ENCODE measurements at places on chromosomes 1 and 21.

GRCh38 chr1:91885213-91885715, 687 bp downstream of the TGFBR3 start:
- DNase-seq: no peak

- DNase-seq: no peak
These were observed 12.2 kb upstream of the PADI6 start for GRCh38 chr1:17359808-17360207.

DNA sequence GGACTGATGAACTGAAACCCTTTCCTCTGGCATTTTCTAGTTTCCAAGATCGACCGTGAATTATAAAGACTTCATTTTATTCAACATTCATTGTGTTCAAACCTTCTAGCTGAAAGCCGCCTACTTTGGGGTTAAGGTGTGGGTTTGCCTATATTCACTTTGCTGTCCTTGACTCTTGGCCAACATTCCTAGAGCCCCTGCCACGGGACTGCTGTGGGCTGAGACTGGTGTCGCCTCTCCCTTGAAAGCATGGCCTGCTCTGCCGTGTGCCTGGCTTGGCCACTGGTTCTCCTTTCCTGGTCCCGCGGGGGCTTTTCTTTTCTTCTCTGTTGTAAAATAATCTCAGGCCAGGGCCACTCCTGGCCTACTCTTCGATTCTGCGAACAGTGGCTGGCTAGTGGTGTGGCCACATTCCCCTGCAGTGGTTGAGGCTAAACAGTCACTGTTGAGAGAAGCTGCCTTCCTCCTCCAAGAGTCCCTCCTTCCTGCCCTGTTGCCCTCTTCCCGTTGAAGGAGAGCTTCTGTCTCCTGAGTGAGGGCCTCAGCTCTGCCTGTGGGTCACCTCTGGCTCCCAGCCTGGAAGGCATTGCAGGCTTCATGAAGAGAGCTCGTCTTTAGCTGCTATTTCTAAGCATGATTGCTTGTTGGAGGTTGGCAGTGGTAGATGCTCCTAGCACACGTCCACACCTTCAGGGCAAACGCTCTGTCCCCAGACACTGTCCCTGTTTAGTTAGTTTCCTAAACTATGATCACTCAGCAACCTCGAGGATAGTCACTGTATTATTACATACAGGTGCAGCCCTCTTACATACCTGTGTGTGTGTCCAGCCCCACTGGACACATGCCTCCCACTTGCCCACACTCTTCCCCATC, 80.5 kb downstream of the GALNT2 start:
- DNase-seq: no peak

DNA sequence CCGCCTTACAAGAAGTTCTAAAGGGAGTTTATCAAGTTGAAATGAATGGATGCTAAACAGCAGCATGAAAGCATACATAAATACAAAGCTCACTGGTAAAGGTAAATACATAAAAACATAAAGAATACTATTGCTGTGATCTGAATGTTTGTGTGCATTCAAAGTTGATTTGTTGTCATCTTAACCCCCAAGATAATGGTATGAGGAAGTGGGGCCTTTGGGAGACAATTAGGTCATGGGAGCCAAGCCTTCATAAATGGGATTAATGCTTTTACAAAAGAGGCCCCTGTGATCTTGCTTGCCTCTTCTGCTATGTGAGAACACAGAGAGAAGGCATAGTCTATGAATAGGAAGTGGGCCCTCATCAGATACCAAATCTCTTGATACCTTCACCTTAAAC, 209.0 kb upstream of the SAMSN1 start:
- DNase-seq: no peak

- no peak for DNase-seq
These were observed 66.0 kb upstream of the CR1L start for GRCh38 chr1:207578796-207579435.

- no peak for DNase-seq
These were observed 498.1 kb downstream of the LMO4 start for GRCh38 chr1:87826681-87827251.

GRCh38 chr1:28083876-28084275, 4.5 kb downstream of the EYA3 start:
- no peak for DNase-seq

DNA sequence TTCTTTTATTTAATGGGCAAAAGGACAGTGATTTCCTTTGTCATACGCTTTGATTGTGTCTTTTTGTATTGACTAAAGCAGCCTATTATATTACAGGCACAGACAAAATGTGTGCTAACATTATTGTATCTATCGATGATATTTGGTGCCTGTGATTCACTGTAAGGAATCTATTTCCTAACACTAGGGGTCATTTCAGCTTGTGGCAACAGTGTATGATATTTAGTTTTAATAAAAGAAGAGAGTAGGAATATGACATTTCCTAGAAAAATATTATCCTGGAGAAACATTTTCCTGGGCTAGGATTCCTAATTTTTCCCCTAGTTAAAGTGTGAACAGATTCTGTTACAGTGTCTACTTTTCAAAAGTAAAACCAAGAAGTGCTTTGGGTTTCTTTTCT, 42.8 kb downstream of the TYW3 start:
- DNase-seq: no peak

- DNase-seq: no peak
These were observed 117.7 kb upstream of the C1orf174 start for GRCh38 chr1:4017636-4018365.

- DNase-seq: no peak
These were observed 8.7 kb upstream of the COL6A1 start for GRCh38 chr21:45972716-45973474.

GRCh38 chr21:45372732-45373355, 32.1 kb upstream of the COL18A1 start:
- no peak for DNase-seq

DNA sequence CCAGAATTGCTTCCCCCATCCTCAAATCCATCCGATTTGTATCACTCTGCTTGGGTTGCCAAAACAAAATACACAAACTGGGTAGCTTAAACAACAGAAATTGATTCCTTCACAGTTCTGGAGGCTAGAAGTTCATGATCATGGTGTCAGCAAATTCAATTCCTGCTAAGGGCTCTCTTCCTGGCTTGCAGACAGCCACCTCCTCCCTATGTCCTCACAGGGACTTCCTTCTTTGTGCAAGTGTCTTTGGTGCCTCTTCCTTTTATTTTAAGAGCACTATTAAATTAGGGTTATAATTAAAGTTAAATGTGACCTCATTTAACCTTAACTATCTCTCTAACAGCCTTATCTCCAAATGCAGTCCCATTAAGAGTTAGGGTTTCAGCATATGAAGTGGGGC, 112.8 kb downstream of the PLPP3 start:
- DNase-seq: no peak

GRCh38 chr1:28552758-28553663, at the start of gene TRNAU1AP:
Gene TRNAU1AP (plus strand): TSS chr1:28553085. CDS start chr1:28553111, 26 bp downstream.
- peak; percentile 74 for DNase-seq

- no peak for DNase-seq
These were observed 147.5 kb downstream of the CACNA1E start for GRCh38 chr1:181630838-181631237.

- no peak for DNase-seq
These were observed 206.4 kb upstream of the LMO4 start for GRCh38 chr1:87122243-87122642.

- no peak for DNase-seq
These were observed 76.3 kb upstream of the CSF3R start for GRCh38 chr1:36559061-36559460.

Data from esophagus squamous epithelium (tissue), 5 donors.